ENCODE measurements at places on chromosomes 2 and 18. TPM values are rescaled to one million over a fixed set of nuclear protein-coding genes. Genes with fewer than 3 reads are reported as not detected.

DNA sequence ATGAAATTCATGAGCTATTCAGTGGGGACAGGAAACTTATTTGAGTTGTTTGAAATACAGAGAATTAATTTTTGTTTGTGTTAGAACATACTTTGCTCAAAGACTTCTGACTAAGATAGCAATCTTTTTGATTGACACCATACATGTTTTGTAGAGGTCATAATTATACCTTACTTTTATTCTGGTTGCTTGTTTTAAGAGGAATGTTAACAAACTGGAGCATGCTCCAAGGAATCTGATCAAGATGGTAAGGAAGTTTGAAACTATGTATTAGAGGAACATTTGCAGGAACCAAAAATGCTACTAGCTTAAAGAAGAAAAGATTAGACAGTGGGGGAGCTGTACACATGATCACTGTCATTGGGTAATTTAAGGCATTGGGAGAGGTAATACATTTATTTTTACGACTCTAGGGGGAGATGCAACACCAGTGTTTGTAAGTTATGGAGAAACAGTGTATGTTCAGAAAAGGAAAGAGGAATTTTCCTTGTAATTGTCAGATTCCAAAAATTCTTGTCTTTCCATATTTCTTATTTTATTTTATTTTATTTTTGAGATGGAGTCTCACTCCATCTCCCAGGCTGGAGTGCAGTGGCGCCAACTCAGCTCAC lies 8.0 kb downstream of the AGFG1 start:
- no peak for DNase-seq

- DNase-seq: peak; percentile 60
Observed at GRCh38 chr2:149611100-149611820, 23.7 kb upstream of the MMADHC start.

DNA sequence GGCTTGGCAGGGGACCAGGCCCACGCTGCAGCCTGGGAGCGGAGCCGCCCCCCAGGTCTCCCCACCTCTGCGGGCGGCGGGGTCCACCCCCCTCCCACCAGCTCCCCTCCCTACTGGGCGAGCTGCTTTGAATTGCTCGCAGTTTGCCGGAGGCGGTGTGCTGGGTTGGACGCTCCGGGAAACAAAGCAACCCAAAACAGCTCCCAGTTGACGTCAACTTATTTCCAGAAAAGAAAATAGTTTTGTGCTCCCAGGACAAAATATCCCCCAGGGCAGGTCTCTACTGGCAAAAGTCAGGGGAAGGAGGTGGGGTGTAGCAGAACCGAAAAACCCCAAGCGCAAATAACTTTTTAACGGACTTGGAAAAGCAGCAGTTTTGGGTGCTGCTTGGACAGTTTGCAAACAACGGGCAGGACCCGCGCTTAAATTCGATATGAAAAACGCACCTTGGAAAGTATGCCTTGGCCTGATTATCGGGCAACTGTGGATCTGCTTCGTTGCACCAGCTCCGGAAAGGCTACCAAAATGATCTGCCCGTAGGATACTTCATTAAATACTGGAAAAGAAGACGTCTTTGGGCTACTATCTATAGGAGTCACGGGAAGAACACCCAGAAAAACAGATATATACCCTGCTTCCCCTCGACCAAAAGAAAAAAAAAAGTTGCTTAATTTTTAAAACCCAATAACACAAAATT lies 2.8 kb upstream of the KCTD1 start:
- DNase-seq: peak; percentile 32

DNA sequence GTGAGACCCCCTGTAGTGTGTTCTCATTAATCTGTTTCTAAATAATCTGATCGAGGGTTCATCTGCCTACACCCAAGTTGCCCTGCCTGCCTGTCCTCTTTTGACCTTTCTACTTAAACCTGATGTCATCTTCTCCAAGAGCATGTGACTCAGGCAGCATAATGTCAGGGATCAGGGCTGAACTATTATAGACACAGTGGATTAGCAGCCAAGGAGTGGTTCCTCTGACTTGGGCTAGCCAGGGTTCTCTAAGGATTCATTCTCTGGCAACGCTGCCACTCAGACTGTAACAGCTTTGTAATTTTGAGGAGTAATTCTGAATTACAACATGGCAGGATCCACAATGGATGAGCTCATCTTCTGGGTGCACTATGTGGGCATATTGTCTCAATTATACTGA lies 124.0 kb downstream of the MDH1 start:
- DNase-seq: peak; percentile 65

Gene SP100
- 26.6 TPM for total RNA-seq

DNA sequence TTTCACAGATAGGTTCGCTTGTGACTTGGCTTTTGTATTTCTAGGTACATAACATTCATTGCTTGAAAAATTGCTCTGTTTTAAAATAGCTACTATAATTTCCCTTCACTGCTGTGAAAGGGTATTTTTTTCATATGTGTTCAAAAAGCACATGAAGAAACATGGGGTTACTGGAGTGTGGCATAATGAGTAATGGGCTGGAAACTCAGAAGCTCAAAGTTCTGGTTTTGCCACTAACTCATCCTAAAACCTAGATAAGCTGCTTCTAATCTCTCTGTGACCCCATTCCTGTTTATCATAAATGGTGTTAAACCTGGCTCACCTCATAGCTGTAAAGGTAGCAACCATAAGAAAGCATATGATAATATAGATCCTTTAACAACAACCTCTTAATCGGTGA lies 319.3 kb downstream of the PTPRM start:
- no peak for DNase-seq

Gene CHRND
- total RNA-seq: not detected

Gene SLC39A6
- total RNA-seq: 218 TPM

DNA sequence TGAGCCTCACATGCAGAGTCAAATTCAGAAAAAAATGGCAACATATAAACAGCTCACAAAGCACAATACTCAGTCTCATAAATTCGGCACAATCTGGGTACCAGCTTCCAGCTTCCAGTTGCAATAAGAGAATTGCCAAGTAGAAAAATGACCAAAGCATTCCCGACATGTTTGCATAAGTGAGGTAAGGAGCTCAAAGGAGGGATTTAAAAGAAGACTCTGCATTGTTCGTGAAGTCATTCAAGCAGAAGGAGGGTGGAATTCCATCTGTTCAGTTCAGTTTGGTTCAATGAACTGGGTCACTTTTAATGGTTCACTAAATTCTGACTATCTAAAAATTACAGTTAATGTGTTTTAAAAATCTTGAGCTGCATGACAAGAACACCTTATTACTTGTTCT lies 106.7 kb upstream of the KLHL14 start:
- no peak for DNase-seq

DNA sequence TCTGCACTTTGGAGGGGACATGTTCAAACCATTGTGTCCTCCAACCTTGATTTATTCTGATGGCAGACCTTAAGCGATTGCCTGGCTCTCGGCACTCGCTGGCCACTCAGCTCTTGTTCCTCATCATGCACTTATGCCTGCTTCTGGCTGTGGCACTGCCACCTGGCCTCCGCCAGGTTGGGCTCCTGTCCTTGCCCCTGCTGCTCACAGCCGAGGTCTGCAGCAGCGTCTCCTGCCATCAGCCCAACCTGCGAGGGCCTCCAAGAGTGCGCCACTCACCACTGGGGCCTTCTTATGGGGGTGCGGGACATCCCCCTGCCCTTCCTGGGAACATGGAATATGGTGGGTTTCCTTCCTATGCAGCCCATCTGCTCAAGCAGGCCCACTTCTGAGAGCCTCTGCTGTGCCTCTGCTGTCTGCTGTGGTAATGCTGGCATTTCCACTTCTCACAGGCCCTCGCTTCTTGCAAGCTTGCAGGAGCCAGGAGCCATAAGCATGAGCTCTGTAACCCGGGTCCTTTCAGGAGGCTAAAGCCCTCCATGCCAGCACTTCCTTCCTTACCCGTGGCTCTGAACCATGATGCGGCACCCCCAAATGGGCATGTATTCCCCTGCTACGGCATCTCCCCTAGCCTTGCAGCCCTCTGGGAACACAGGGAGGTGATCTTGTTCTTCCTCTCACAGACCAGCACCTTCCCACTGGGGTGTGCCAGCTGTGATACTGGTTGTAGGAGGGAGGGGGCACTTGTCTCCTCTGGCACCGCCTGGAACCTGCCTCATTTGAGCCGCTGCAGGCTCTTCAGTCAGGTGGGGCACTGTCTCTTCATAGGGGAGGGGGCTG lies 58.6 kb upstream of the HS6ST1 start:
- DNase-seq: no peak

GRCh38 chr2:220215785-220216184 lies 588.4 kb downstream of the SLC4A3 start:
- no peak for DNase-seq

DNA sequence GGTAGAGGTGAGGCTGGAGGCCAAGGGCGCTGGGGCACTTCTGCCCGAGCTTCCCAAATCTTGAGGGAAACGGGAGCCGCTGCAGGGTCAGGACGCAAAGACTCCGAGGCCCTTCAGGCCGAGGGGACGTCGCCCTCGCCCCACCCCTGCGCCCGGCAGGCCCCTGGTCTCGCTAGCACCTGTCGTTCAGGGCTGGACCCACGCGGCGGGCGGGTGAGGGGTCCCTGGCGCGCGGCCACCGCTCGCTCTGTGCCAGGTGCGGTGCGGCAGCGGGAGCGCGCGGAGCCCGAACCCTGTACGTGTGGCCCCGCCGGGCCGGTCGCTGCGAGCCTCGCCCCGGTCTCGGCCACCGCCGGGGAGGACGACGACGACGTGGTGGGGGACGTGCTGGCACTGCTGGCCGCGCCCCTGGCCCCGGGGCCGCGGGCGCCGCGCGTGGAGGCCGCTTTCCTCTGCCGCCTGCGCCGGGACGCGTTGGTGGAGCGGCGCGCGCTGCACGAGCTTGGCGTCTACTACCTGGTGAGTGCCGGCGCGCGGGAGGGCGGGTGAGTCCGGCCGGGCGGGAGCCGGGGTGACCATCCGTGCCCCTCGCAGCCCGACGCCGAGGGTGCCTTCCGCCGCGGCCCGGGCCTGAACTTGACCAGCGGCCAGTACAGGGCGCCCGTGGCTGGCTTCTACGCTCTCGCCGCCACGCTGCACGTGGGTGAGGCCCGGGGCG lies 4.9 kb downstream of the ERFE start:
- DNase-seq: no peak

GRCh38 chr2:133837441-133838094 lies 269.3 kb upstream of the NCKAP5 start:
- no peak for DNase-seq

DNA sequence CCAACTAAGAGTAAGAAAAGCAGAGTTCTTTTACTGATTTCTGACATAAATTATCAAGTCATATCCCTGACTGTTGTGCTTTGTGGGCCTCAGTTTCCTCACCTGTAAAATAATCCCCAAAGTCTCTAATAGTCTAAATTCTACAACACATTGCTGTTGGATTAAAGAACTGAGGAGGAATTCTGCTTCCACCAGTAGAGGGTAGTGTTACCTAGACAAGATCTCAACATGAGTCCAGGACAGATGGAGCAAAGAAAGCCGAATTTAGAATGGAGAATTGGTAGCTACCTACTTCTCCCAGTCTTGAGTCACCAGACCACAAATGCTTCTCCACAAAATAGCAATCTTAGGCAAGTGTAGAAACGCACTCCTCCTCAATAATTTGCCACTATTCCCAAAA lies 462.5 kb upstream of the FSHR start:
- peak; percentile 39 for DNase-seq

DNA sequence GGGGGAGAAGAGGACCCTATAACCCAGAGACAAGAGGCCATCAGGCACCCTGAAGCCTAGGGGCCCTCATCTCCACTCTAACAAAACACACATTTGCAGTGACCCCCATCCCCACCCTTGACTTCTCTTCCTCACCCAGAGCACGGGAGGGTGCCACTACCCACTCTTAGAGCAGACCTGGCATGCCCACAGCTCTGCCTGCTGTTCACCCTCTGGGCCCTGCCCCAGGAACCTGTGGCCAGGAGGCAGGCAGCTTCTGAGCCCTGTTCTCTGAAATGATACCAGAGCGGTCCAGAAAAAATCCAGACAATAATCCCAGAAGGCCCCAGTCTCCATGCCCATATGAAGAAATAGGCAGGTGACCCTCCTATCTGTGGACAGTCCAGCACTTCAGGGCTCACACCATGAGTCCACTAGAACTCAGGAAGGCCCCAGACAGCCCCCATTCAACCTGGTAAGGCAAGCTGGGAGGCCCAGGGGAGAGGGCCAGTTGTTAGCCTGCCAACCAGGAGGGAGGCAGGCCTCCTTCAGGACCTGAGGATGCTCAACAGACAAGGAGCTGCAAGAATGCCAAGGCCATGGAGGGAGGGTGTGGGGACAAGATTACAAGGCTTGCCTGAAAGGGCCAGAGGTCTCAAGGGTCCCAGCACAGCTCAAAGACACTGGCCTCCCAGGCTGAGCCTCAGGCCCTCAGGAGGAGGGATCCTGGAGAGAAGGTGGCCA lies 75.0 kb downstream of the TNS1 start:
- DNase-seq: no peak

DNA sequence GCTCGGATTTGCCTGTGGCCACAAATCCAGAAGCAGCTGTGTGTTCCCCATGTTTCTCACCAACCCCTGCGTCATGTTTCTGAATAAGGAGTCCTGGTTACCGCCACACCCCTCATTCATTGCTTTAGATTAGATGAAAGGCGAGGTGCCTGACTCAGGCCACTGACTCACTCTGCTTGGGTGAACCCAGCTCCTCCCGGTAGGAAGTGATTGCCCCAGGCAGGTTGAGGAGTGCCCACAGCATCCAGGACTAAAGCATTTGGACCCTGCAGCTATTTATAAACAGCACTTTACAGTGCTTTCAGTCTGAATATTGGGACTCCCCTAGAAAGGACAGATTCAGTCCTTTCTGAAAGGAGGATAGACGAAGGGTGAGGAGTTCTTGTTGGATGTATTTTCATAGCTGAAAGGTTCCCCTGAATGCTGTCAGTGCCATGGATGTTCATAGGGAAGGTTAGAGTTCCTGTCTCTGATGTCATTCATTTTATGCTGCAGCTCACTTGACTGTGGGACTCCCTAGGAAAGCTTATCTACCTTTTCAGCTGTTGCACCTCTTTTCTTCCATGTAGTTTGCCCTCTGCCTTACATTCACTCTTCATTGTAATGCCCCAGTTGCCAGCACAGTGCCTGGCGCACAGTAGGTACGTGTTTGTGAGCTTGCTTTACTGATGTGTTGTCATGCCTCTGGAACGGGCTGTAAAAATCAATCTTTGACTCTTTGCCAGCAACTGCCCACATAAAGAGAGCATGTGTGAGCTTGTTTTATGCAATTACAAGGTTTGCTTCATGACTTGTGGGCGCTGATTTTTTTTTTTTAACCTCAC lies 14.9 kb downstream of the ITGA6 start:
- DNase-seq: peak; percentile 100

GRCh38 chr18:3889121-3889520 lies 439.1 kb downstream of the TGIF1 start:
- peak; percentile 89 for DNase-seq

Gene VIT
- not detected for total RNA-seq

Gene UGT1A6
- 43.0 TPM for total RNA-seq

DNA sequence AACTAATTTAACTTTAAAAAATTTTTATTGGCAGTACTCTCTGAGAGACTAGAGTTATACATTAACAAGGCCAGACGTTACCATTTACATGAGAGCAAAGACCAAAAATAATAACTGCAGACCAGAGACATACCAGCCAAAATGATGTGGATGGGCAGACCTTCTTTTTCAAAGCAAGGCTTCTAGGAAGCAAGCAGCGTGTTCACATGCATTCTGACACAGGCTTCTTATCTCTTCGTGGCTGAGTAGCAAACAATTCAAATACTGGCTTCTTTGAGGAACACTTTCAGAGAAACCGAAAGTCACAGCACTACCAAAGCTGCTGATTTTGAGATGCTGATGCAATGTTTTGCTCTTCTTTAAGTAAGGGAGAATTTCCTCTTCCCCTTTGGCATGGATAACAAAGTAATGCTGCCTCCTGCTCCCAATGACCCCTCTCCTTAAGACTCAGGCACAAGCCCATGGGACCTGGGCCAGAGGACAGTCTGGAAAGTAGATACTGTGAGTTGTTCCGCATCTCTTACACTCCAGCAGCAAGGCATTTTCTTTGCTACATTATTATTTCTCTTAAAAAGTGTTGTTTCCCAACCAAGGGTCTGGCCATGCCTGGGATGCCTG lies 181.9 kb downstream of the MREG start:
- DNase-seq: no peak
